ENCODE measurements at places on chromosomes 4 and X.

GRCh38 chrX:96403446-96403845 is 281.2 kb upstream of the DIAPH2 start:
- DNase-seq: no peak

GRCh38 chrX:9064694-9065093 is 30.8 kb upstream of the FAM9B start:
- no peak for DNase-seq

DNA sequence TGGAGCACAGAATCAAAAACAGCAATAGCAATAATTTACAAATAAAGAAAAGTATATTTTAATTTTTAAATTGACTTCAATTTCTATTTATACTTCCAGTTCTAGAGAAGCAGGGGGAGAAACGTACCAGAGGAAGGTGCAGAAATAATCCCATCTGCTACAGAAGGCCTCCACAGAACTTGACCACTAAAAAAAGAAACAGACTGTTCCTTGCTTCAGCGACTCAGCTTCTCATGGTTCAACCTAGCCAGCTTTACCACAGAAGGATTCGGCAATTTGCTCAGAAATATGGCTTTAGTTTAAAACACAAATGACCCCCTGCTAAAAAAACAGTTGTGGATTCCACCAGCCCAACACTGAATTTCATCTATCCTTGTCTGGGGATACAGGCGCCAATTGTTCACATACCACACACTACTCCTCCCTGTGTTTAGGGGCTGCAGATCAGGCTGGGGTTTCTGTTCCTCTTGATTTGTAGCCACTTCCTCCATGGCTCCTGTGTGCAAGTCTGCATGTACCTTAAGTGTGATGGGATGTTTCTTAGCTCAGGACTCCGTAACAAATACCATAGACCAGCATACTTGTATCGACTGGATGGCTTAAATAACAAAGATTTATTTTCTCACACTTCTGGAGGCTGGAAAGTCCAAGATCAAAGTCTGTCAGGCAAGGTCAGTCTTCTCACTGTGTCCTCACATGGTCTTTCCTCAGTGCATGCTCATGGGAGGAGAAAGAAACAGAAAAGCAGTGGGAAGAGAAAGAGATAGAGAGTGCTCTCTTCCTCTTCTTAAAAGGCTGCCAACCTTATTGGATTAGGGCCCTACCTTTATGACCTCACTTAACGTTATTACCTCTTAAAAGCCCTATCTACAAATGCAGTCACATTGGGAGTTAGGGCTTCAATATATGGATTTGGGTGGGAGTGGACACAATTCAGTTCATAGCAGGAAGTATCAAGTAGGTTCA is 79.1 kb downstream of the AMOT start:
- no peak for DNase-seq

GRCh38 chr4:61918507-61918906 is 718.4 kb downstream of the ADGRL3 start:
- DNase-seq: no peak

- no peak for DNase-seq
Observed at GRCh38 chr4:132276989-132277388, 872.1 kb upstream of the PCDH10 start.

DNA sequence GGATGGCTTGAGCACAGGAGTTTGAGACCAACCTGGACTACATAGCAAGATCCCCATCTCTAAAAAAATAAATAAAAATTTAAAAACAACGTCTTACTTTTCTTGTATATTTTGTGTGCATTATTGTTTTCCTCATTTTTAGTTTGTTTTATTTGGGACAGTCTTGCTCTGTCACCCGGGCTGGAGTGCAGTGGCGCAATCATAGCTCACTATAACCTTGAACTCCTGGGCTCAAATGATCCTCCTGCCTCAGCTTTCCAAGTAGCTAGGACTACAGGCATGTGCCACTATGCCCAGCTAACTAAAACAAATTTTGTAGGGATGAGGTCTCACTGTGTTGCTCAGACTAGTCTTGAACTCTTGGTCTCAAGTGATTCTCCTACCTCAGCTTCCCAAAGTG is 9.5 kb upstream of the SMIM14 start:
- no peak for DNase-seq

- no peak for DNase-seq
Observed at GRCh38 chr4:33841120-33841519, 2403.2 kb downstream of the ARAP2 start.

DNA sequence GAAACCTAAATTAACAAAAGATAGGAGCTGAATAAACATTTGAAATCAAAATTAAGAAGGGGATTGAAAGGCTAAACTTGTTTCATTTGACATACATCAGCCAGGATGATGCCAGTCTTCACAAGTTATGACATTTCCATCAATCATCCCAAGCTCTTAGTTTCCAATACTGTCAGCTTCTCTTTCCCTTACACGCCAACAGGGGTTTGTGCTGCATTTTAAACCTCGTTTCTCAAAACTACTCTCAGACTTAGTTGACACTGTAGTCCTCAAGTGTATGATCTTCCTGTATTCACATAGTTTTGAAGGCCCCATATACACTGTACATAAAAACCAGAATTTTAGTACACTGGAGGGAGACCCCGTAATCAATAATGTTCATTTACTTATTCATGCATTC is 840 bp upstream of the P2RY10 start:
- no peak for DNase-seq

DNA sequence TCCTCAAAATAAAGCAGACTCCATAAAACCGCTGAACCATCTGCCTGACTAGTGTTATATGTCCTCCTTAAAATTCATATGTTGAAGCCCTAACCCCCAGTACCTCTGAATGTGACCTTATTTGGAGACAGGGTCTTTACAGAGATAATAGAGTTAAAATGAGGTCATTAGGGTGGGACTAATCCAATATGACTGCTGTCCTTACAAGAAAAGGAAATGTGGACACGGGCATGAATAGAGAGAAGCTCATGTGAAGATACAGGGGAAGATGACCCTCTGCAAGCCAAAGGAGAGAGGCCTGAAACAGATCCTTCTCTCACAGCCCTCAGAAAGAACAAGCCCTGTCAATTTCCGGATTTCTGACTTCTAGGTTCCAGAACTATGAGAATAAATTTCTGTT is 82.0 kb upstream of the KLHL13 start:
- DNase-seq: no peak

DNA sequence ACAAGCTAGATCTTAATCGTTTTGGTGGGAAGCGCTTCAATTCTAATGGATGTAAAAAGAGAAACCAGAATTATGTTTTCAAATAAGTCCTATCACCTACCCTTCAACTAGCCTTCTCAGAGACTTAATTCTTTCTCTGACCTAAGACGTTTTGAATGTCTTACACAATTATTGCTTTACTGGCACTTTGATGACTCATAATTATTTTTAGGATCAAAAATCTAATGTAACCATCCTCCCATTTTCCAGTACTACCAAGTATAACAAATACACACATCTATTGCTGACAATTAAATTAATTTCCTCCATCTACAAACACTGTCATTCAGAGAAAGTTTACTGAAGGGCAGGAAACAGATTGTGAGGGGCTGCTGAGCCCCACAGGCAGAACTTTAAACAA is 108.6 kb downstream of the PPP3CA start:
- DNase-seq: no peak

DNA sequence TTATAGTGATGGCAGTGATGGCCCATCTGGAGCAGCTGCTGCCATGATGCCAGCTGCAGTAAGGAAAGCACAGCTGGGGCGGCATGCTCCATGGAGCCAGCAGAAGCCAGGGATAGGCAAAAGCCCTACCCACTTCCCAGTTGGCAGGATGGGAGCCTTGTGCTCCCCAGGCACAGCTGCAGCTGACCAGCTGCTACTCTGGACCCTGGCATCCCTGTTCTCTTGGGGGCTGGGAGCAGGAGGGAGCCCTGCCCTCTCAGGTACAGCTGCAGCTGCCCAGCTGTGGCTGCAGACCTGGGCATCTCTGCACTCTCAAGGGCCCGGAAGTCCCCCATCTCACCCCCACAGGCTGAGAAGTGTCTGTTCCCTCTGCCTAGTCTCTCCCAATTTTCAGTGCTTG is 531.9 kb downstream of the PCDH18 start:
- DNase-seq: no peak

GRCh38 chr4:9976293-9976692 is 45.0 kb downstream of the SLC2A9 start:
- DNase-seq: no peak

DNA sequence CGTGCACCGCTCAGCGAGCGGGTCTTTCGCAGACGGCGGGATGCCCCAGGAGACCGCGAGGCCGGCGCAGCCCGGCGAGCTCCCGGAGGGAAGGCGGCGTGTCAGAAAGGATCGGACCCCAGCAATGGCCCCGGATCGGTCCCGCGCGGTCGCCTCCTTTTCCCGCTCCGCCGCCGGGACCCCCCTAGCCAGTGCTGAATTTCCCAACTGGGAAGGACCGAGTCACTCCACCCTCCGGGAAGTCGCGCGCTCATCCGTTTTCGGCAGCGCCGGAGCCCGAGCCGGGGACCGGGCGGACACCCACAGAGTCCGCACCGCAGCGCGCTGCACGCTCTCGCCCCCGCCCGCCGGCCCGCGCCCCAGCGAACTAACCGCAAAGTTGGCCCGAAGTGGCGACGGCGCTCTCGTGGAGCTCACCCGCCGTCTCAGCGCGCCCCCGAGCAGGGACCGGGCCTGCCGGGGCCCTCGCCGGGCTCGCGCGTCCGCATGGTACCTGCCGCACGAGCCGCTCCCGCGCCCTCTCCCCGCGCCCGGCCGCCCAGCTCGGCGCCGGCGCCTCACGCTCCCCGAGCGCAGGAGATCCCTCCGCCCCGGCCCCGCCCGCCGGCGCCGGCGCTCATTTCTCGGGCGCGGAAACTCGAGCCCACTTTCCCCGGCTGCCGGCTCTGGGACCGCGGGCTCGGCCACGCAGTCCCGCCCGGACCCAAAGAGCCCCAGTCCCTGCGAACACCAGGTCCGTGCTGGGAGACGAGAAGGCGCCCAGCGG is at the start of gene FAT1:
TSS of gene FAT1 (minus strand) at position 565 of the 766 bp plus-strand sequence. CDS start 14,029 bp downstream, outside the sequence.
- DNase-seq: peak; percentile 43

GRCh38 chr4:52507774-52508173 is 151.3 kb downstream of the USP46 start:
- DNase-seq: no peak

DNA sequence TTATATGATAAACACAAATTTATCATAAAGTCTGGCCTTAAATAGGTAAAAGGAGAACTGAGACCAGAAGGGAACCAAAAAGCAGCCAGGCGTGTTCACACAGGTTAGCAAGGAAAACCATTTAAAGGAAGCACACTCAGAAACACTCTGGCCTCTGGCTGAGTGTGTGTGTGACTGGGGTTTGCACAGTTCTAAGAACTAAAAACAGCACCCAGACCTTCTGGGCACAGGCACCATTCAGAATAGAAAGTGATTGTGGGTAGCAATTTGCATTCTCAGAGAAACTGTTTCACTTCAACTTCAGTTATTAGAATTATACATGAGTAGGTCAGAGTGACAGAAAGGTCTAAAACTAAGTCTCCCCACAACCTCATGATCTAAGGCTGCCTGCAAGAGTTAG is 10.0 kb downstream of the GPR82 start:
- DNase-seq: no peak

- peak; percentile 47 for DNase-seq
Observed at GRCh38 chr4:147984065-147984777, 252.3 kb downstream of the ARHGAP10 start.

GRCh38 chrX:40253771-40254170 is 156.0 kb upstream of the BCOR start:
- no peak for DNase-seq

DNA sequence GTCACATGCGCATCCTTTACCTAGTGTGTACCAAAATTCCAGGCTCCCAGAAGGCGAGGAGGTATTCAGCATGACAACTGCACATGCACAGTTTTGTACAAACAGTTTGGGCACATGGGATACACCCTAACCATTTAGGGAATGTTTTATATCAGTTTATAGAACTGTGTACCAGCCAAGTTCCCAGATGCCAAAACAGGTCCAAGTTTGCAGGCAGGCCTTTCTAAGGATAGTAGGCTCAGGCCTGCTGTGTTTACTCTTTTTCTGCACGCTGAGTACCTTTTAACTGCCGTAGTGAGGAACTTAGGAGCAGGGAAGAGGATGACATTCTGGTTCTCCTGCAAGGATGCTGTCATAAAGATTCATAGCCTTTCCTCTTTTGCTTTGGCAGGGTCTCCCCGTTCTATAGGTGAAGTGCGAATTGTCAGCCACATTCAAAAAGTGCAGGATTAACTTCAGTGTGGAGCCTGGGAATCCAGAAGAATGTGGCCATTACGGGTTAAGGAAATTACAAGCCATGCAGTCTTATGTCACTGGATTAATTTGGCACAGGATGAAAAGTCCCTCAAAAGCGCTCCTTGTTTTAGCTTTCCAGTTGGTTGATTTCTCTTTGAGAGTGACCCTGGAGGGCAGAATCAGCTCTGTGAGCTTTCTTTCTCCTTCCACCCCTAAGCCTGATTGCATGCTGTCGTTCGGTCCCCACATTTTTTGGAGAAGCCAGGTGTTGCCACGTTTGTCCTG is 259.8 kb downstream of the ARHGAP10 start:
- DNase-seq: no peak

DNA sequence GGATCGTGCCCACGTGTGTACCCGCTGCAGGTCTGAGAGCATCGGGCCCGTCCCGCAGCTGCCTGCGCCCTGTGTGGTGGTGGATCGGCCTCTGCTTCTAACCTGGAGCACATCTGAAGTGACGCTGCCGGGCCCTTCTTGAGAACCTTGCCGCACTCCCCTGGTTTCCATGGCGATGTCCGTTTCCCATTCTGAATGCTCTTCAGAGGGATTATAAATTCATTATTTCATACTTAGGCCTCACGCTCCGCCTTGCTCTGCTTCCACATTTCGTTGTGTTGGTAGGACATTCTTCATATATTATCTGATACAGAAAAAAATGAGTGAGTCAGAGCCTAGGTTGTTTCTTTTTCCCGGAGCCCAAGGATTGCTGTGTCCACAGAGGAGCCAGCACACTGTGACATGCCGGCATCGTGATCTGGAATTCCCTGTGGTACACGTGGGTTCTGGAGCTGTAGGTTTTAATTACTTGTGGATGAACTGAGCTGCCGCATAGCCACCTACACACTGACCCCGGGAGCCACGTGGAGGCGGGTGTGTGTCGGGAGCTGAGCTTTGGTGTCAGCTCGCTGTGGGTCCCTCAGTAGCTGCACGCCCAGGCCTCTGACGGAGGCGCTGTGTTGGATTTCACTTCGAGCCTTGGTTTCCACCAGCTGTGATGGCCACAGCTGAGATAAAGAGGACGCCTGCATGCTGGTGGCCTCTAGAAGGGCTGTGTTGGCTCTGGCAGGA is 63.4 kb downstream of the PSAPL1 start:
- no peak for DNase-seq

GRCh38 chr4:92447255-92447905 is 143.6 kb downstream of the GRID2 start:
- DNase-seq: no peak

- no peak for DNase-seq
Observed at GRCh38 chr4:176150704-176151103, 44.7 kb downstream of the SPATA4 start.

- no peak for DNase-seq
Observed at GRCh38 chr4:99219479-99219878, 433 bp upstream of the ADH6 start.

DNA sequence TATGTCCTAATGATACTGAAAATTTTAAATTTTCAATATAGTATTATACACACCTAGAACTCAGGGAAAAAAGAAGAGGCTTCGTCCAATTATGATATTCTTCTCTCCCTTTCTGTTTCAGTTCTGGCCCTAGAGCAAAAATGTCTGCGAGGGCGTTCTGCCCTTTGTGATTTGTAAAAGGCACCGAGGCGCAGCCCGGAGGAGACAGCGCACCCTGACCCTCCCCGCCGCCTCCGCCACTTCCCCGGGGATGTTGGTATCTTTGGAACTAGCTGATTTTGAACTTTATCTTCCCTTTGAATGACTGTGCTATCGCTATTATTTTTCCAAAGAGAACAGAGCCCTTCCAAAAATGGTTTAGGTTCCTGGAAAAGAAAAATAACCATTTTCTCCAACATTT is 173.2 kb upstream of the FAM9B start:
- DNase-seq: no peak

- no peak for DNase-seq
Observed at GRCh38 chr4:136277741-136278140, 1254.6 kb downstream of the PCDH18 start.

Data from NCI-H1092 treated with DMSO at 0.1 percent for 48 hours (cell line).